AG04449 (cell line): ENCODE measurements at places on chromosomes 7 and 10.

DNA sequence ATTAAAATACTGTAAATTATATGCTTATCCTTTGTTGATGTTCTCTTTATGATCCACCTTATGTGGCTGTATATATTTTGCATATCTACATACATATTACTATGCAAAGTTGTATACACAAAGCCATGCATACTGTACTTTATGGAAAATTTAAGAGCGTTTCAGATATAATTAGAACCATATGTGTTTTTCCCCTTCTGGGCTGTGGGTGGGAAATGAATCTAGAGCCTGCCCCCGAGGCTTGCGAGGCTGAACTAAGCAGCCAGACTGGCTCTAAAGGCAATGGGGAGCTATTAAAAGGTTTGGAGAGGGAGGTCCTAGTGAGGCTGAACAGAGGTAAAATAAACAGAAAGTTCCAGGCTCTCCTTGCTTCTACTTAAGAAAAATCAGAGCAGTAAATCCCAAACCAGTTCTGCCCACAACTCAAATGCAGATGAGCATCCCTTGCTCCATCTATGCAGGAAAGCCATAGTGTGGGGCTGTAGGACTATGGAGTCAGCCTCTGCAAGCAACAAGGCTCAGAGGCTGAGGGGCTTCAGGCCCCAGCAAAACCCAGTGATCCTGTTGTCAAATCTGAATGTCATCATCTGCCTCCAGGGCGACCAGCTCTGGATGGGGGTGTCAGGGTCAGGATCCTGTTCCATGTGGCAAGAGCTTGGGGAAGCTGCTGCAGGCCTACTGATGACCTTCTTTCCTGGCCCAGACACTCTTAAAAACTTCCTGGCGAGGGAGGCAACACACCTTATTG lies 14.1 kb upstream of the DDIT4 start:
- DNase-seq, result no peak

DNA sequence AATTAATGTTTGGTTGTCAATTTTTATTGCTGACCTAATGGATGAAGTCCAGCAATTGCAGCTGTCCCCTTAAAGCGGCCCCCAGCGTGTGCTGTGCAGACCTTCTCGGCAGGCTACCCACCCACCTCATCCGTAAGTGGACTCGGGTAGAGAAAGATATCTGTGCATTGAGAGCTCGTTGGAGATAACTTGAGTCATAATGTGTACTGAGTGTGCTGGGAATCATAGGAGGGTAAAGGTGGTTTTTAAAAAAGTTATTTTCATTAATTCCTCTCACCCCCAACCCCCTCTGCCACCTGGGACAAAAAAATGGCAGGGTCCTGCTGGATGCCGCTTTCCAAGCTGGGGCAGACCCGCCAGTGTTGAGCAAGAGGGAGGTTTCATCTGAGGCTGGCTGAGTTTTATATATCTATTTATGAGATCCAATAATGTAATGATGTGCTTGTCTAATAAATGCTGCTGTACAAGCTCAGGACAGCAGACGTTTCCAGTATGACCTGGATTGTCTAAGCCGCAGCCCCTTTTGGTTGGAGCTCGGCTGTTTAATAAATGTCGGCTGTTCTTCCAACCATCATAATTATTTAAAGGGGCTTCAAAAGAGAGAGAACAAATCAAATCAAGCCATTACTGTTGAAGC lies 119.1 kb downstream of the NKX6-2 start:
- no peak for DNase-seq

- DNase-seq, result no peak
These were observed 199.3 kb upstream of the FZD1 start for GRCh38 chr7:91064938-91065337.

DNA sequence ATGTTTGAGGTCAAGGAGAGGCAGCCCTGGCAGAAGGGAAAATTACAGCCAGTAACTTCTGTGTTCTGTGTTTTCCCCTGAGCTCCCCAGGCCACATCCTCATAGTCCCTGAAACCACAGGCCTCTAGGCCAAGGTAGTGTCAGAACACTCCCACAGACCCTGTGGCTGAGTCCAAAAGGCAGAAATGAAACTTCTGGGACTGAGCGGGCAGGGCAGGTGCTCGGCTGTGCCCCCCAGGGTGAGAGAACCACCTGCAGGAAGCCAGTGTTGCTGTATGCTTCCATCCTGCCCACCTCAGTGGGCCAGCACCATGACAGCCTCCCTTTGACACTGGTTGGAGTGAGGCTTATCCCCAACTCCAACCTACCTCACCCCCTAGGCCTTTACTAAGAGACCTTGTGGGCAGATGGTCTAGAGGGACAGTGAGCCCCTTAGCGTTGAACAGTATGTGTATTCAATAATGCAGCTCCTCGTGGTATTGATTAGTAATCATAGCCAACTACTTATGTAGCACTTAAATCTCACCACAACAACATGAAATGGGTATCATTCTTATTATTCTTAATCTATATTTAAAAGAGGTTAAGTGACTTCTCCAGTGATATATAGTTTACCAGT lies 30.3 kb downstream of the PIK3CG start:
- DNase-seq, result no peak

DNA sequence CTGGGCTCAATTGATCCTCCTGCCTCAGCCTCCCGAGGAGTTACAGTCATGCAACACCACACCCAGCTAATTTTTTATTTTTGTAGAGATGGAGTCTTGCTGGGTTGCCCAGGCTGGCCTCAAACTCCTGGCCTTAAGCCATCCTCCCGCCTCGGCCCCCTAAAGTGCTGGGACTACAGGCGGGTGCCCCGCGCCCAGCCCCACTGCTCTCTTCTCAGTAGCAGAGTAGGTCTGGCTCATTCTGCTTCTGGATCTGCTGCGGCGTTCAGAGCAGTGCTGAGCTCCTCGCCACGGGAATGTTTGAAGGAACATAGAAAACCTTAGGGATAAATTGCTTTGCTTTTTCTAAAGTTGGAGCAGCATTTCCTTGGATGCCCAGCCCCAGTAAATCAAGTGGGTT lies 27.4 kb downstream of the WIPI2 start:
- DNase-seq, result no peak

- DNase-seq, result no peak
These were observed 5.7 kb downstream of the C7orf25 start for GRCh38 chr7:42906181-42906580.

- DNase-seq, result no peak
These were observed 213.2 kb downstream of the KCND2 start for GRCh38 chr7:120486164-120486563.

- DNase-seq, result no peak
These were observed 287.3 kb upstream of the SP4 start for GRCh38 chr7:21140622-21141021.

GRCh38 chr10:71269301-71270288 lies 49.5 kb upstream of the SLC29A3 start:
- no peak for DNase-seq

DNA sequence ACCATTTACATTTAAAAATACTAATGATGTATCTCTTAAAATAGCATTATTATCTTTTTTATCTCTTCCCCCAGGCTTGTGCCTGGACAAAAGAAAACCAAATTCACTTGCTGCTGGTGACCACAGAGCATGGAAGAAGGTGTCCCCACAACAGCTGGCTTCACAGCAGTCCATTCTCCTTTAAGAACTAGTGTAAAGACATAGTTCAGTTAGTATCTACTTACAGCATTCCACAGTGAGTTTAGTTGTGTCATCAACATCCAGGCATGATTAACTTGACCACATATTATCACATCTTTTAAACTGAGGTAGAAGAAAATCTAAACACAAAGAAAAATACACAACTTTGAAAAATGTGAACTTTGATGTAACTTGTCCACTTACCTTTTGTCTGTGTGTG lies 55.0 kb downstream of the LRRC17 start:
- DNase-seq, result peak; percentile 23

GRCh38 chr10:7334642-7334964 lies 76.2 kb downstream of the SFMBT2 start:
- DNase-seq, result no peak

- no peak for DNase-seq
These were observed 41.4 kb upstream of the ANTXRL start for GRCh38 chr10:46245381-46245900.

- no peak for DNase-seq
These were observed 5.5 kb downstream of the AKR1B10 start for GRCh38 chr7:134532954-134533218.

- no peak for DNase-seq
These were observed 231.1 kb upstream of the ADARB2 start for GRCh38 chr10:1968257-1969033.

GRCh38 chr10:27644307-27644939 lies 101.2 kb downstream of the MKX start:
- DNase-seq, result no peak

GRCh38 chr10:111077479-111077784 lies 603 bp downstream of the ADRA2A start:
- no peak for DNase-seq

DNA sequence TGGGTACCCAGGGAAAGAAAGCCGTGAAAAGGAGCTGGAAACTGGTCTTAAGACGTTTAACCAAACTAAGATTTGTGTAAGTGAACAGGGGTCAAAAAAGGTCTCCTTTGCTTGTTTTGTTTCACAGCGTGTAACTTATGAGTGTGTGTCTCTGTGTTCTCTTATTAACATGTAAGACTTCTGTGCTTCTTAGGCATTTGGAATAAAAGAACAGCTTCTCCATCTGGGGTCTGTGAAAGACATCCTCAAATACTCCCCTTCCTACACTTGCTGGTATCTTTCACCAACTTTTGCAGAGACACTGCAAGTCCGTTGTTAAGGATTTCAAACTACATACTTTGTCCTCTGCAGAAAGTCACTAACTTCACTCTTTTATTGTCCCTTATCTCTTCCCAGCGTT lies 615 bp upstream of the NEUROD6 start:
- DNase-seq, result no peak
